ENCODE measurements at places on chromosomes 5 and 9.

DNA sequence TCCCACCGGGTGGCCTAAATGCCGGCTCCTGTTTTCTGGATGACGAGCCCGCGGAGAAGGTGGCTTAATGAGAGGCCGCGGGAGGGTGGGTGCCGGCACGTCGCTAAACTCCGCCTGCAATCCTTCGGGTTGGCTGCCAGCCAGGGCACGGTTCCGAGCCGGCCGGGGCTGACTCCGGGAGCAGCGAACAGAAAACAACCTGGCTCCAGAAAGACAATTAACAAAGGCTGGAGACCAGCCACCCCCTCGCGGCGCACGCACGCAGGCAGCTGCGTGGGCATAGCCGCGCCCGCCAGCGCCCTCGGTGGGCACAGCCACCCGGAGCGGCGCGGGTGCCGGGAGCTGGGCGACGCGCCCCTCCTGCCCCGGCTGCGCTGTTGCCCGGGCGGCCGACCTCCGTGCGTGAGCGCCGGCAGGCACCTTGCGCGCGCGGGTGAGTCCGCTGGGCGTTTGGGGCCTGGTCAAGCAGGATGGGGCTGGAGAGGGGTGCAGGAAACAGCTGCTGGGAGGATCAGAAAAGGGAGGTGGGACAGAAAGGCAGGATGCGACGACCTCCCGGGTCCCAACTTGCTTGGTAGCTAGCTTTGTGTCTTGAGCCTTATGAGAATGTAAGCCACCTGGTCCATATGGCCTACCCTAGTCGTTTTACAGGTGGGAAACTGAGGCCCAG, at the start of gene ARHGEF37:
Gene ARHGEF37 (plus strand): TSS at position 307 of the 670 bp plus-strand sequence. CDS start 16,272 bp downstream, outside the sequence.
- peak; percentile 20 for DNase-seq

DNA sequence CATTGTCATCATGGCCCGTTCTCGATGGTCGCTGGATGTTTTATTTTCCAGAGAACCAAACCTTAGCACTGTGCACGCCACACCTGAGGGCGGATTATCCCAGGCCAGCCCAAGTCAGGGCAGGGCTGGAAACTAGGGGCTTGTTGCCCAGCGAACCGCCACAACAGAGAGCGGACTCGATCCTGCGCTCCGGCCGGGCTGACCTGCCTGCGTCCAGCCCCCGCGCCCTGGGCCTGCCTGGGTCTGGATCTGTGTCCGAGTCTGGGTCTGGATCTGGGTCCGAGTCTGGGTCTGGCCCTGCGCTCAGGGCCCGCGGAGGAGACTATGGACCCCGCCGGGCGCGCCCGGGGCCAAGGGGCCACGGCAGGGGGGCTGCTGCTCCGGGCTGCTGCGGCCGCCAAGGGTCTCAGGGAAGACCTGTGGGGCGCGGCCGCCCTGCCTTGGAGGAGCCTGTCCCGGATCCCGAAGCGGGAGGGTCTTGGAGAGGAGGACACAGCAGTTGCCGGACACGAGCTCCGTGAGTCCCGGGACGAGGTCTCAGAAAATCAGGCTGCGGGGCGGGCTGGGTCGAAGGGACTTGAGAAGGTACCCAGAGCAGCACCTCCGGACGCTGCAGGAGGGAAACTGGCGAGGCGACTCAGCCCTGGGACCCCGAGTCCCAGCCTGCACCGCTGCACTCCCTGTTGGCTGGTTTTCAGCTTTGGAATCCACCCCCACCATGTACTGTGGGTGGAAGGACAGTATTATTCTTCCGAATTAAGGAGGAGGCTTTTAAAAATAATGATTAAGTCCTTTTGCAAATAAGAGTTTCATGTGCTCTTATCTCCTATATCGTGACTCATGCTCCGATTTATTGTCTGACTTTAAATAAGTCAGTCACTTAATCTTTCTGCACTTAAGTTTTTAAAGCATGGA, at the start of gene ANKDD1B:
Gene ANKDD1B (plus strand): TSS at position 143 of the 915 bp plus-strand sequence. CDS start 182 bp downstream, at position 325.
- no peak for DNase-seq

DNA sequence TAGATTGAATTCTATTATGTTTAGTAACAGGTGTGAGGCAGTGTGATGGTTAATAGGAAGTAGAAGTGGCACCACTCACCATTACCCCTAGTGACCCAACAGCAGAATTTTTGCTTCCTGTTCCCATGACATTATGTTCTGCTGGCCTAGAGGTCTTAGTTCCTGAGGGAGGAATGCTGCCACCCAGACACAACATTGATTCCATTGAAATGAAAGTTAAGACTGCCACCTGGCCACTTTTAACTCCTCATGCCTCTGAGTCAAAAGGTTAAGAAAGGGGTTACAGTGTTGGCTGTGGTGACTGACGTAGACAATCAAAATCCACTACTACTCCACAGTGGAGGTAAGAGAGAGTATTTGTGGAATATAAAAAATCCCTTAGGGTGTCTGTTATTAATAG, 218.9 kb upstream of the NMUR2 start:
- no peak for DNase-seq

- DNase-seq, result no peak
Measured at GRCh38 chr5:127288676-127289075, 1.9 kb upstream of the MEGF10 start.

GRCh38 chr5:142342128-142342981, 17.5 kb upstream of the SPRY4 start:
- DNase-seq, result no peak

Measured in central memory CD4-positive, alpha-beta T cell (primary cell).